ENCODE measurements at places on chromosomes 3 and 15. TPM values are rescaled to one million over a fixed set of nuclear protein-coding genes. Genes with fewer than 3 reads are reported as not detected.

SH3GL3 gene
- not detected for total RNA-seq

TM4SF1 gene
- total RNA-seq: 87.8 TPM

EPHB3 gene
- 1.6 TPM for total RNA-seq

RPL4 gene
- 1,807 TPM for total RNA-seq

CEP97 gene
- total RNA-seq: 6.2 TPM

C3orf22 gene
- total RNA-seq: not detected

CLDND1 gene
- 79.2 TPM for total RNA-seq

ADAMTS7 gene
- 13.2 TPM for total RNA-seq

ACOX2 gene
- total RNA-seq: 18.8 TPM

PLA2G4E gene
- total RNA-seq: not detected

VIPR1 gene
- total RNA-seq: 2.4 TPM

DNA sequence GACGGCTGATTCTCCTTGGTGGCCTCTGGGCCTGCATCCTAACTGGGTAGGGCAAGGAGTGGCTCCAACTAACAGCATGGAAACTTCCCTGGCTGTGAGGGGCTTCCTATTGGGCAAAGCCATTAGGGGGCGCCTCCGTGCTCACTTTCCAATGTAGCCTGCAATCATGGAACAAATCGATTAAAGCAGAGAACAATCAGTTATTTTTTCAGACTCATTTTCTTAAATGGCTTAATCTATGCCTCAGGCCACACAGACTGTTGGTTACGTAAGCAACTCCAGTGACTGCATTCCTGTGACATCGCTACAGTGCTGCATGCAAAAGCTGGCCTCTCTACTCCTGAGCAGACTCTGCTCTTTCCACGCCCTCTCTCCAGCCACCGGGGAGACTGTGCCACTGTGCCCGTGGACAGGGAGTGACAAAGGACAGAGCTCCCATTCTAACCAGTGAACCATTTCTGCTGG lies 278.9 kb downstream of the KLF13 start:
- DNase-seq: no peak

- no peak for DNase-seq
Measured at GRCh38 chr3:194730365-194730764, 44.7 kb downstream of the FAM43A start.

GRCh38 chr15:78077053-78077870 lies at the start of gene TBC1D2B:
Gene TBC1D2B, minus strand, starts transcription at chr15:78077711. Its CDS starts 59 bp downstream, at chr15:78077652.
- peak; percentile 91 for DNase-seq

GRCh38 chr3:29410660-29411405 lies 130.0 kb downstream of the RBMS3 start:
- DNase-seq: no peak

DNA sequence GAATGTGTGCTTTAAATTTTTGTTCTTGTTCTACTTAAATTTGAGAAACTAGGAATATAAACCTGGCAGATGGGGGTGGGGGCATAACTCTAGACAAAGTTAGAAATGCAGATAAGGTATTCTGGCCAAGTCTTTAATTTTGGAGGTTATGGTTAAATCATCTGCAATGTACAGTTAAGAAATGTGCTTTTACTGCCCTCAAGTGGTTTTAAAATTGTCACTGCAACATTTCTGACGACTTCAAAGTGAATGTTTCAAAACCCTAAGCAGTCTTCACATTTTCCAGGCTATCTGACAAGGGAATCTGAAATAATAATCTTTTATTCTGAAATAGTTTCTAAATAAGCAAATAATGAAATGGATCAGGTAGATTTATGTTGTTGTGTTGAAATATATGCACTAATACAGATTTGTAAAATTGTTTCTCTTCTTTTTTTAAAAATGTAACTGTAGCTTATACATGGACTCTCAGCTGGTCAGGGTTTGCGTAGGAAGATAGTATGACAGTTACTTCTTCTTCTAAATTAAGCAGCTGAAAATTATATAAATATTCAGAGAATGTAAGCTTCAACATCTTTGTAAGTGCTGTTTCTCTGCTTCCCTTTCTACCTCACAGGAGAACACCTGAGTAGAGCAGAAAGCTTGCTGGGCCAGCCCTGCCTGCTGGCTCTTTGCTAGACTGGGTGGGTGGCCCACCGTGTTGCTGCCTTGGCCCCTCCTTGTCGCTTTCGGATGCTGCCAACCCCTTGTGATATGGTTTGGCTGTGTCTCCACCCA lies 45.0 kb downstream of the SUCNR1 start:
- DNase-seq: no peak

DNA sequence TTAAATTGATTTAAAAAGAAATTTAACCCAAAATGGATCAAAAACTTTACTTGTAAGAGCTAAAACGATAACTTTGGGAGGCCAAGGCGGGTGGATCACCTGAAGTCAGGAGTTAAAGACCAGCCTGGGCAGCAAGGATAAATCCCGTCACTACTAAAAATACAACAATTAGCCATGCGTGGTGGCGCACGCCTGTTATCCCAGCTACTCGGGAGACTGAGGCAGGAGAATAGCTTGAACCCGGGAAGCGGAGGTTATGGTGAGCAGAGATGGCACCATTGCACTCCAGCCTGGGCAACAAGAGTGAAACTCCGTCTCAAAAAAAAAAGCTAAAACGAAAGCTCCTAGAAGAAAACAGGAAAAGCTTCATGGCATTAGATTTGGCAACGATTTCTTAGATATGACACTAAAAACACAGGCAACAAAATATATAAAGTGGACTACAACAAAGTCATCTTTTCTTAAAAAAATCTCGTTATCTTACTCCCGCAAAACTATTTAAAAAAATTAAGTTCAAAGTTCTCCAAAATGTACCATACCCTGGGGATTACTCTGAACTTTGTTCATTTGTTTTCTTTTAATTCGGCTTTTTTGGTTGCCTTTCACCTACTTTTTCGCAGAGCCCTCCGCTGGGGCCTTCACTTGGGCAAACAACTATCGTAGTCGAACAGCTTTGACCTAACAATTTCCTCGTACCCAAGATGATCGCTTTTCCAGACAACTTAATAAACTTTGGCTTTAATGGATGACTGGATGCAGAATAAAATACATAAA lies 2.9 kb downstream of the HDDC3 start:
- no peak for DNase-seq

DNA sequence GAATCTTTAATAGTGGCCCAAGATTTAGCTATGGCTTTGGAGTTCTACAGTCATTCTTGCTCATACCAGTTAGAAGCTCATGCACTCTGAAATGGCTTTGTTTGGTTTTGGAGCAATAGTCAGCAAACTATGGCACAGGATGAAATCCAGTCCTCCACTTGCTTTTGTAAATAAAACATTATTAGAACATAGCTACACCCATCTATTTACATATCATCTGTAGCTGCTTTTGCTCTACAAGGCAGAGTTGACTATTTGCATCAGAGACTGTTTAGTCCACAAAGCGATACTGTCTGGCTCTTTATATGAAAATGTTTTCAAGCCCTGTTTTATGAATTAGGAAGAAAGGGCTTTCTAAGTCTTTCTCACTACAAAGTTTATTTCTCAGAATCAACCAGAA lies 716.9 kb downstream of the AGBL1 start:
- no peak for DNase-seq

DNA sequence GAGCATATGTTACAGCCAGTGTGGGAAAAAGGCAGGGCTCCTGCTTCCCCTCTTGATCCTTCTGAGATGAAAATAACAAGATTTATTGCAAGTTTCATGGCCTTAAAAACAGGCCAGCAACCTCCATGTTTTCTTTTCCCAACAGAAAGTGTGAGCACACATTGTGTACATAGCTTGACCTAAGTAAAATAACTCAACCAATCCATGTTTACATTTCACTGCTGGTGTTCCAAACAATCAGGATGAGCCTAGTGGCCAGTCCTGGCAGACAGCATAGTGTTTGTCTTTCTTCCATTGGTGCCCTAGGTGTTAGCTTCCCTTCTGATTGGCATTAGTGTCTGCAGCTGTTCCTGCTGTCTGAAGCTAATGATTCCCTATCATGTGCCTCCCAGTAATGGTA lies 847.7 kb downstream of the EPHA3 start:
- no peak for DNase-seq

DNA sequence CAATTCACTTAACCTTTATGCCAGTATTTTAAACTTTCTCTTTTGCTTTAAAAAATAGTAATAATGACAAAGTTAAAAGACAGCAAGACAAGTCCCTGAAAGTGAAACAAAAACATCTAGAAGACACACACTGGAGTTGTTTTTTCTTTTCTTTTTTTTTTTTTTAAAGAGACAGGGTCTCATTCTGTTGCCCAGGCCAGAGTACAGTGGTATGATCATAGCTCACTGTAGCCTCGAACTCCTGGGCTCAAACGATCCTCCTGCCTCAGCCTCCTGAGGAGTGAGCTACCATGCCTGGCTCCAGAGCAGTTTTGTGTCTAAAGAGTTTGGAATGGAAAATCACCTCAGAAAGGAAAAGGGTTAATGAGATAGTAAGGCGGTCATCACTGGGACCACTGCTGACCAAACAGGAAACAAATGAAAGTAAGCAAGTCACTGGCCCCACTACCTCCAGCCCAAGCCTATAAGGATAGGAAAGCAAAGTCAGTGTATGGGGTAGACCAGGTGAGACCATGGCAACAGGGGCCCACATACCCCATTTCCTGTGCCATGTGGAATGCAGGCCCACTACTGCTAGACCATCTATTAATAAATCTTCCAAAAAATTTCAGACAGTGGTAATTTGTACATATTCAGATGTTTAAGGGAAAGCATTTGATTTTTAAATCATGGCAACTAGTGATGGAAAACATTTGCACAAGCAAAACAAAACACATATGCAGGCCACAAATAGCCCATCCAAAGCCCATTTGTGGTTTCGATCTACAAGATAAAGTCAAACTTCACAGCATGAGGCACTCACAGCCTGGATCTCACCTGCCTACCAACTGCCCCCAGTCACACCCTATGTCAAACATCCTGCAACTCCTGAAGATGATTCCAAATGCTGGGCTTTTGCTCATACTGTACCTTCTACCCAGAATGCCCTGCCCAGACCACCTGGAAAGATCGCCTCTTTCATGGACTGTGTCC lies 62.6 kb downstream of the OSBPL10 start:
- DNase-seq: no peak

DNA sequence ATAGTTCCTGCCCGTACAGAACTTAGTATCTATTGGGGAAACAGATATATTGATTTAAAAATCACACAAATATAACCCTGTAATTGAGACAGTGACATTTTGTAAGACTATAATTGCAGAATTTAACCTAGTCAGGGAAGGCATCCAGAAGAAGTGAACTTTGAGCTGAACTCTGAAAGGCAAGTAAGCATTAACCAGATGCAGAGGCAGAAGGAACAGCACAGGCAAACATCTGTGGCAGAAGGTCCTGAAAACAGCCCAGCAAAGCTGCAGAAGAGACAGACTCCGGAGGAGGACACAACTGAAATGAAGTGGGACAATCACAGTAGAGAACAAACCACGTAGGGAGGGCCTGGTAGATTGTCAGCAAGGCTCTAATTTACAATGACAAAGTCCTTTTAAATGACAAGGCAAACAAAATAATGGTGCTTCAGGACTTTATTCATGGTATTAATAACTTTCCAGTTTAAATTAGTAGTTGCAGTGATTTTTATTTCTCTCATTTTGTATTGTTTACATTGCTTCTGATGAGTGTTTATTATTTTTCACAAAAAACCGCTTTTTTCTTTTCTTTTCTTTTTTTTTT lies 14.5 kb downstream of the BCL2A1 start:
- no peak for DNase-seq

- DNase-seq: no peak
Measured at GRCh38 chr15:67329984-67330733, 75.6 kb downstream of the IQCH start.

DNA sequence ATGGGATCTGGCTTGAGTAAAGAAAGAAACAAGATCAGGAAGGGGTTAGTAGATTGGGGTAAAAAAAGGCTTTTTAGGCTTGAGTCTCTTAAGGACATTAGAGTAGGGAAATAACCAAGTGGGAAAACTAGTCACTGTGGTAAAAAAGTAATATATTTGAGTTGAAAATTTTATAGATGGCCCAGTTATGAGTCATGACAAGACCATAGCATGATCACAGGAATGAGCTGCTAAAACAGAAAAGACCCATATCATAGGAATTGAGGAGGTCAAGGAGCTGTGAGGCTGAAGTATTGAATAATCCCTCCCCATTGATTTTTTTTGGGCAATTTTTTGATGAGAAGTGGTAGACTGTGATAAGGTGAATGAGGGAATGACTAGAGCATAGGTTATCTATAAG lies 69.2 kb upstream of the TBC1D5 start:
- DNase-seq: no peak

- DNase-seq: no peak
Measured at GRCh38 chr3:184135911-184136260, 728 bp downstream of the EIF2B5 start.

DNA sequence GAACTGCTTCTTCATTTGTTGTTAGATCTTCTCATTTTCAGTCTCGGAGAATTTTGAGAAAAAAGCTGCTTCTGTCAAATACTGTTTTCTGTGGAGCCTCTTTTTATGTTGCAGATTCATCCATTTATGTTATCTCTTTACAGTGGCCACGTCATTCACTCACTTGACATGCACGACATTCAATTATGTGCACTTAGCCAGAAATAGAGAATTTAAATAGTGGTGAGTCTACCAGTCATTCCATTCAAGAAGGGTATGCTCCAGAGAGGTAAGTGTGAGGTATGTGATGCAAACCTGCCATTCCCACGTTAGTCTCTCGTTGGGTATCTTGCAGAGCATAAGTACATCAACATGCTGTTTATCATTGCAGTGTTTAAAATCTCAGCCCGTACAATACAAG lies 9.8 kb downstream of the ARPP19 start:
- no peak for DNase-seq

DNA sequence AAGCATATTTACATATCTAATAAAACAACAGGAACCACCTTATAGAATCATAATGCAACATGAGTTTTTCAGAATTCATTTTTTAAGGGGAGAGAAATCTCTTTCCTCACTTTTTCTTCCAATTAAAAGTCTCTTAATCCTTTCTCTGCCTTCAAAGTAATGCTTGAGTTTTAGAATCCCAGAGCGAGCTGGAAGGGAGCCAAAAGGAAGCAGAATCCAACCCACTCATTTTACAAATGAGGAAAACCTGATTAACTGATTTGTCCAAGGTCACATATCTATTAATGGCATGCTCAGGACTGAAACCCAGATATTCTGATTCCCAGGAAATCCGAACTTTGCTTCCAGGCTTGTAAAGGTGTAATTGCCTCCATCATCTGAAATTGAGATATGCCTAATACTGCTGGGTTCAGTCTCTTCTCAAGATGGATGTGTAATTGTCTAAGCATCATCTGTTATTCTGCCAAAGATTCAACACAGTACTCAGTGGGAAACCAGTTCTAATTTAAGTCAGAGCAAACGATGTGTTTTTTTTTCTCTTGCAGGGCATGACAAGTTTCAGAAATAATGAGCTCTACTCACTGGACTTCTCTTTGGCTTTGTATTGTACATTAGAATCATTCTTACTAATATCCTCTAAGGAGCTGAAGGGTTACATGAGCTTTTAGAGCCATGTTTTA lies 481.4 kb upstream of the CFAP20DC start:
- no peak for DNase-seq

GRCh38 chr3:50242851-50243542 lies 7.0 kb downstream of the GNAI2 start:
- DNase-seq: no peak
